Fibroblast of skin of right biceps (primary cell): ENCODE measurements at places on chromosomes 2 and 18.
A peak's percentile ranks its signal among the peaks of the same experiment; 100 is the strongest.

DNA sequence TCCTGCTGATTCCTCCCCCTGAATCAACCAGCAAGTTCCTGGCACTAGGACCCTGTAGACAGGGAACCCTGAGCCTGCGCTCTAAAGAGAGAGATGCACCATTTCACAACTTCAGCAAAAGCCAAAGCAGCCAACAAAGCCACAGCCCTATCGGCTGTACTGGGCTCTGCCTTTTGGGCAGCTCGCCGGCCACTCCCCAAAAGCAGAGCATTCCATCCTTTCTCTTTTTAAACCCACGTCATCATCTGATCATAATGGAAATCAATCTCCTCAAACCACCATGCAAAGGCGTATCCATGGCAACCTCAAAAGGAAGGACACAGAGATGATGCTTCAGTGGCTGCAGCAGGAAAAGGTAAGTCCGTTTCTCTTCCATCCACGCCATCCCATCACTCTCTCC is 5.3 kb upstream of the DCTN1 start:
- DNase-seq = no peak

DNA sequence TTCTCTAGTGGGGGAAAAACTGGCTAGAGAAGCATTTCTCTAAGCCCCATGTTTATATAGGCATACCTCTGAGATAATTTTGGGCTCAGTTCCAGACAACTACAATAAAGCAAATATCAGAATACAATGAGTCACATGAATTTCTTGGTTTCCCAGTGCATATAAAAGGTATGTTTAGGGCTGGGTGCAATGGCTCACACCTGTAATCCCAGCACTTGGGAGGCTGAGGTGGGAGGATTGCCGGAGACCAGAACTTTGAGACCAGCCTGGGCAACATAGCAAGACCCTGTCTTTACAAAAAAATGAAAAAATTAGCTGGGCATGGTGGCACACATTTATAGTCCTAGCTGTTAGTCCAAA is 22.2 kb downstream of the TSN start:
- peak; percentile 74 for DNase-seq

GRCh38 chr2:33425586-33426031 is 50.8 kb upstream of the RASGRP3 start:
- peak; percentile 81 for DNase-seq

DNA sequence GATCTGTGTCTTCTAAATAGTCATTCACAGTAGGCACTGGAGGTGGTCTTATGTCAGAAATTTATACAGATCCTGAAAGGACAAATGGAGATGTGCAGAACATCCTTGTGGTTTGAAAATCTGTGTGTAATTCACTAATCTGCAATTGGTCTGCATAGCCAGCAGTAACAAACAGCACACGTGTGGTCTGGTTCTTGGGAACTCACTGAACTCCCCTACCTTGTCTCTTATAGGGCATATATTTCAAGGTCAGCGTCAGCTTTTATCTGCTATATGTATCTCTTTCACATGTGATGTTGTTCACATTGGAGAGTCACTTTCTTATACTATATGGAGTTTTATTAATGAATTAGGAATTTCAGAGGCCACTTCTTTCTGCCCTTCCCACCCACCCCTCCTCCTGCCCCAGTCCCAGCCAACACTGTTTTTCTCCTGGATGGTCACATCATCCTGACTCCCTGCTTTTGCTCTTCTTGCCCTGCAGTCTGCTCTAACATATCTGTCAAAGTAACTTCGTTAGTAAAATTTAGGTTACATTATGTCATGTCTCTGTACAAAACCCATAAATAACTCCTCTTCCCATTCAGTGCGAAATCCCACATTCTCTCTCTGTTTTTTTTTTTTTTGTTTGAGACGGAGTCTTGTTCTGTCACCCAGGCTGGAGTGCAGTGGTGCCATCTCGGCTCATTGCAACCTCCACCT is 35.4 kb upstream of the CABYR start:
- peak; percentile 5 for DNase-seq

- DNase-seq = peak; percentile 57
Observed at GRCh38 chr2:47891369-47892337, 14.6 kb downstream of the FBXO11 start.

DNA sequence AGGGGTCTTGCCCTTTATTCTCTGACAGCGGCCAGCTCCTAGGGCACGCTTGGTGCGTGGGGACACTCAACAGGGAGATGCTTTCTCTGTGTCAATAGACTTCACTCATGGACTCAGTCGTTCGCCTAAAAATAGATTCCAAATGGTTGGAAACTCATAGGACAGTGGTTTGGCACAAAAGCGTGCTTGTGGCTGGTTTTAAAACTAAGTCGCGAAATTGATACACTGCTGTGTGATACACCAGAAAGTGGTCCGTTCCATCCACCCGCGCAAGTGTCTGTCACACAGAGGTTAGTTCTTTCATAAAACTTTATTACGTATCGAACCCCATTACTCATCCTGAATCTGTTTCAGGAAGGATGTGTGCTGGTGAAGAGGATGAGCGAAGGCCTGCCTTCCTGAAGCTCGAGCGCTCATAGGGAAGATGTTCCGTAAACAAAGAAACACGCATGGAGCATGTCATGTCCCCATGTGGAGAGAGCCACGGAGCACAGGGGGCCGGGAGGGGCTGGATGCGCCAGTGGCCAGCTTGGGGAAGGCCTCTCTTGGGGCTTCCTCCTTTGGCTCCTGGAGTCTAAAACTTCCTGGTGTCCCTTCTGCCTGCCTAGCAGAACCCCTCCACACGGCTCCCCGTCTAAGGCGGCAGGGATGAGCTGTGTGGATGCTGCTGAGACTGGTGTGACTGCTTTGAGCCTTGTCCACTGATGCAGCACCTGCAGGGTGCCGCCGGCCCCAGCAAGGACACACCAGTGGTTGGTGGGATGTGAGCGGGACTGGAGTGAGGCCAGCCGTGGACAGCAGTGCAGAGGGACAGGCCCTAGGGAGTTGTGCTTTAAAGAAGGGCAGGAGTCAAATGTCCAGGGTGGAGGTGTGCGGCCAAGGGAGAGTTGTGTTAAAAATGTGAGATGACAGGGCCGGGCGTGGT is 207.2 kb downstream of the GBX2 start:
- DNase-seq = no peak

GRCh38 chr18:8139891-8140406 is 469.3 kb upstream of the RAB12 start:
- no peak for DNase-seq

DNA sequence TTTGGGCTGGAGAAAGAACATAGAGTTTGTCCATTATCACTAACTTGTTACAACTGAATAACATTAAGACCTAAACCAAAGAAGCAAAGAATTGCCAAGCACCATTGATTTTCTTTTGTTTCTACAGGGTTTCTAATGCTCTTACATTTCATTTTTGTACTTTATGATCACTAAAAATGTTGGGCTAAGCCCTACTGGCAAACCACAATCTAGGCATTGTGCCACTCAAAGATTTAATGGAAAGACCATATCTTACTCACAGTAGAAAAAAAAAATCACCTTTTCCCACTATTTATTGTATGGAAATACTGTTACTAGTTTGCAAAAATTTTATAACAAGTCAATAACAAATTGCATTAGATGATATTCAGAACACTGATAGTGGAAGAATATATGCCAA is 447.4 kb upstream of the PKDCC start:
- DNase-seq = peak; percentile 34

DNA sequence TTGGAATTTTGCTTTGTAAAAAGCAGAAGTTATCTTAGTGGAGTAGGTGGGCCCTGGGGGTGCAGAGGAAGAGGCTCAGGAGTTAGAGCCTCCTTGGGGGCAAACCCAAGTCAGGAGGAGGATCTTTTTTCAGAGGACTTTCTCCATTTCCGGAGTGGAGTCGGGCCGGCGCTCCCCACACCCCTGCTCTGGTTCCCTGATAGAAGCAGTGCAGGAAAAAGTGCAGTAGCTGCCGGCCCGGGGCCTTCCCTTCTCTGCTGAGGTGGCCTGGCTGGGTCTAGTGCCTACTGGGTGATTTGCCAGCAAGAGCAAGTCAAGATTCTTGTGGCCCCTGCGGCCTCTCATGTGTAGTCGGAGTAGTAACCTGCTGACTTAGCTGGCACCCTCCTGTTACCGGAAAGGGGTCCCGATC is 124.2 kb upstream of the HS6ST1 start:
- DNase-seq = no peak

GRCh38 chr2:83595121-83595690 is 863.9 kb downstream of the SUCLG1 start:
- peak; percentile 90 for DNase-seq

- peak; percentile 95 for DNase-seq
Observed at GRCh38 chr2:219218732-219219701, at the start of gene ABCB6. Gene ABCB6 (minus strand): TSS chr2:219218958. CDS start chr2:219218673, 285 bp downstream.

GRCh38 chr2:198052741-198053140 is 248.3 kb downstream of the PLCL1 start:
- no peak for DNase-seq

DNA sequence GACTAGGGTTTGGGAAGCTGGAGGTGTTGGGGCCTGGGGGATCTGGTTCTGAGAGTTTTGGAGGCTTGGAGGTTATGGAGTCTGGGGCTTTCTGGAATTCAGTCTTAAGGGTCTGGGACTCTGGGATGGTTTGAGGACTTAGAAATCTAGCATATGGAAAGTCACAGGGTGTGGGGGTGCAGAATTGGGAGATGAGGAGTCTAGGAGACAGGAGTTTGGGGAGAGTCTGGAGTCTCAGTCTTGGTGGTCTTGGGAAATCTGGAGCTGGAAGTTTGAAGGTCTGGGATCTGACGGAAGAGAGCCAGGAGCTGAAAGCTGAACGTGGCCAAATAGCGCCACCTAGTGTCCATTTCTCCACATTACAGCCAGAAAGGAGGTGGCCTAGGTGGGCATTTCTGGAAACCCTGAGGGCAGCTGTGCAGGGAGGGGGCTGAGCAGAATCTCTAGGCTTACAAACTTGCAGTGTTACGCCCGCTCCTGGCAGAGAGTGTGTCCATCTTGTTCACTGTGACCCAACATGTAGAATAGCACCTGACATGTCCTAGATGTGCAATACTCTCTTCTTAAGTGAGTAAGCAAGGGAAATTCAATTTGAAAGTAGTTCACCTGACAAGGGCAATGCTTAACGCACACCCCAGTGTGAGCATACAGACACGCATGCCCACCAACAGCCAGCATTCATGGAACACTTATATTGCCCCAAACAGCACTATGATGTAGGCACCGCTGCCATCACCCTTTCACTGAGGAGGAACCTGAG is 204.8 kb downstream of the TFCP2L1 start:
- peak; percentile 57 for DNase-seq

- no peak for DNase-seq
Observed at GRCh38 chr2:150120326-150120955, 367.0 kb downstream of the RND3 start.

- DNase-seq = no peak
Observed at GRCh38 chr2:99980176-99980575, 162.2 kb downstream of the AFF3 start.

- DNase-seq = no peak
Observed at GRCh38 chr2:16055848-16056580, 115.7 kb downstream of the MYCN start.

- no peak for DNase-seq
Observed at GRCh38 chr18:48803951-48804855, 146.6 kb downstream of the SMAD7 start.

- peak; percentile 86 for DNase-seq
Observed at GRCh38 chr2:234291765-234292204, 205.1 kb downstream of the ARL4C start.

DNA sequence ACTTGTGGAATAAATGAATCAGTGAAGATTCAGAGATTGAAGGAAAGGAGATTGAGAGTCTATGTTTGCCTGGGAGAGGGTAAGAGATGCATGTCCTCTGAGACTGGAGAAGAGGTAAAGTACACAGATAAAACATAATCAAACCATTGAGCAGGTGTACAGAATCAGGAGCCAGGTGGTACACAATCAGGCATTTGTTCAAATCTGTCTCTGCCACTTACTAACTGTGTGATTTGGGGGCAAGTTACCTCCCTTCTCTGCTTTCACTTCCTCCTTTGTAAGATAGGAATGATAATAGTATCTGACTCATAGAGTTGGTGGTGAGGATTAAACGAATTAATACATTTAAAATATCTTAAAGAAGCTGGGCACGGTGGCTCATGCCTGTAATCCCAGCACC is 94.0 kb downstream of the CDK15 start:
- DNase-seq = peak; percentile 50

DNA sequence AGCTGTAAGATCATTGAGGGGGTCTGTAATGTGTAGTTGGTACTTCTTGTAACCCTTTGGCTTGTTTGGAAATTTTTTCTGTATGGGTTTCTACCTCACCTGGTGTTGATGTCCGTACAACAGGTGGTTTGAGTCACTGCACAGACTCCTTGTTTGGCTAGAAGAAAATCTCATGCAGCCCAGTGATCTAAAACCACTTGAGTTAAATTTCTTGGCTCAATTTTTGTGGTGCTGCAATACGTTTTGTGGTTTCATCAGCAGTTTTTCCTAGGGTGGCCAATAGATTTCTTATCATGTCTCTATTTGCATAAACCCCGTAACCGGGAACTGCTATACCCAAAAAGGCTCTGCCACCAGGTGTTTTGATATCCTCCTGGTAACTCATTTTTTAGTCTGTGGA is 43.4 kb downstream of the CERS6 start:
- no peak for DNase-seq
